ENCODE measurements at places on chromosomes 7 and 10.
A peak's percentile ranks its signal among the peaks of the same experiment; 100 is the strongest.

- no peak for DNase-seq
Observed at GRCh38 chr7:120916538-120916937, 34.0 kb upstream of the ING3 start.

DNA sequence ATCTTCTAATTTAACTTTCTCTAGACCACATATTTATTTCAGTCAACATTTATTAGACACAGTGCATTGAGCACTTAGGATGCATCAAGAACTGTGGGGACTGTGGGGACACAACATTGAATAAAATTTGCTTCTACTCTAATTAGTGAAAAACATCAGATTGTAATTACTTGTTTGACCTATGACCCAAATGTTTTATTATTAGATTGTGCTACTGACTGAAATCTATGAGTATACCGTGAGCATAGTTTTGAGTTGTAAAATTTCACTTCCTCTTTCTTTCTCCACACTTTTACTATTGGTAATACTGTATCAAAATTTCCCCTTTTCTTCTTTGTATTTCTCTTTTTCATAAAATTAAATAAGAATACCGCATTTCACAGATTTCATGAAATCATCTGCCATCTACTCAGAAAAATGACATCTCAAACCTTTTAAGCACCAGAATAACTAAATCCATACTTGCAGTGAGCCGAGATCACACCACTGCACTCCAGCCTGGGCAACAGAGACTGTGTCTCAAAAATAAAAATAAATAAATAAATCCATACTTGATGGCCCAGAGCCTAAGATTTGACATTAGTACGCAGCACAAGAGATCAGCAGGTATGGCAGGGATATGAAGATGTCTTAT, 25.4 kb upstream of the INPP5F start:
- no peak for DNase-seq

DNA sequence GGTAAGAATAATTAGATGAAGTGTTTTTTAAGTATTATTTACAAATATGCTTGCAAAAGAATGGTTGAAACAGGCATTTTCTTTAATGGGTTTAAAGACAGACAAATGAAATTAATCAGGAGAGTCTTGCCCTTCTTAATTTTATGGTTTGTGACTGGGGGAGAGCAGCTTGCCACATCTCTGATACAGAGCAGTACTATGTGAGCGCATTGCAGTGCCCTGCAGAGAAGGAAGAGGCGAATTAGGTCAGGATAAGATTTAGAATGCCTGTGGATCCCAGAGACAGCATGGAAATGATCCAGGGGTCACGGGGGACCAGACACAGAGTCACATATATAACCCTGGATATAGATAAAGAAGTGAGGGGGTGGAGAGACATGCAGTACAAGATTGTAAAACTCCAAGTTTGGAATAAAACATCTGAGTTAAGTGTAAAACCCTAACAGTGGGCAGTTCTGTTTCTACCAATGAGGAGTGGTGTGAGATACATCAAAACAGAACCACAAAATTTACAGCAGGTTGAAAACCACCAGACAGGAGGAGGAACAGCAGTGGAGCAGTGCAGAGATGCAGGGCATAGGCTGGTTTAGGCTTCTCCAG, 125.5 kb downstream of the FAM204A start:
- no peak for DNase-seq

DNA sequence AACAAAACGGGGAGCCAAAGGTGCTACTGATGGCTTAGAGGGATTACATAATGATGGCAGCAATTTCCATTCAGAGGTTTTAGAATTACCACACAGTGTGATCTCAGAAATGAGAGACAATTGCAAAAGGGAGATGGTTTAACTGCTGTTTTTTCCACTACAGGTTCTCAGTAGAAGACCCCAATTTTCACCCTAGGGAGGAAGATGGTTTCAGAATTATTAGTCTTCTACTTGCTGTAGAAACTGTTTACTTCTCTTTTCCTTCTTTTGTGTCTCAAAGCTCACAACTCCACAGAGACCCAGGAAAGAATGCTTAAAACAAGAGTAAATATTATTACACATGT, 226.5 kb downstream of the INHBA start:
- DNase-seq, result no peak

GRCh38 chr10:52216852-52217251, 97.2 kb upstream of the DKK1 start:
- no peak for DNase-seq

DNA sequence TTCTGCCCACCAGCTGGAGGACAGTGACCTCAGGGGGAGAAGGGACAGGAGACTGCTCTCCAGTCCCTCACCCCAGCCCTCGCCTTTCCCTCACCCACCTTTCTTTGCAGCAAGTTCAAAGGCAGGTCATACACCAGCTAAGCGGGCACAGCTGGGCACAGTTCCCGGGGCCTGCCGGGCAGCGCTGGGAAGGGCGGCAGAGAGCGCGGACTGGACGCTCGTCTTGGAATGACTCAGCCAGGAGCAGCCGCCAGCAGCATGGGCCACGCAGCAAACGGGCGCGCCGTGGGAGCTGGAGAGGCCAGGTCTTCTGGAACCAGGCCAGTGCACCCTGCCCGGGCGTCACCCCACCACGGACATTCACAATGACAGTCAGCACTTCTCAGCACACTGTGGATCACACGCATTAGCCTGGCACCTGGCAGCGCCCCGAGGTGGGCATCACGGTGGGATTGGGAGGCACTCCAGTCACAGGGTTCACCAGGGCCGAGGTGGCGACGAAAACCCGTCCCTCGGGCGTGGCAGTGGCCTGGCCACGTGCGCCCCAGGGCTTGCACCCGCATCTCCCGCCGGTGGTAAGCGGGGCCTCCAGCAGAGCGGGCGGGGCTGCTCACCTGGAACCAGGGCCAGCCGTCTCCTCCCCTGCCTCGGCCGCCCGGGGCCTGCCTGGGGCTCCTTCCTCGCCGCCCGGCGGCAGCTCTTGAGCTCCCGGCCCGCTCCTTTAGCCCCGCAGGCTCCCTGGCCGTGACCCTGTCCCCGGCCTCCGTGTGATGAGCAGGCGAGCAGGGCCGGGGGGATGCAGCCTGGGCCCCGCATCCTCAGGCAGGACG, 29.0 kb upstream of the WDFY4 start:
- peak; percentile 58 for DNase-seq

- no peak for DNase-seq
Observed at GRCh38 chr10:124099604-124100003, 6.2 kb upstream of the CHST15 start.
